ENCODE measurements at places on chromosomes 5 and 9. TPM values are rescaled to one million over a fixed set of nuclear protein-coding genes. Genes with fewer than 3 reads are reported as not detected.

DNA sequence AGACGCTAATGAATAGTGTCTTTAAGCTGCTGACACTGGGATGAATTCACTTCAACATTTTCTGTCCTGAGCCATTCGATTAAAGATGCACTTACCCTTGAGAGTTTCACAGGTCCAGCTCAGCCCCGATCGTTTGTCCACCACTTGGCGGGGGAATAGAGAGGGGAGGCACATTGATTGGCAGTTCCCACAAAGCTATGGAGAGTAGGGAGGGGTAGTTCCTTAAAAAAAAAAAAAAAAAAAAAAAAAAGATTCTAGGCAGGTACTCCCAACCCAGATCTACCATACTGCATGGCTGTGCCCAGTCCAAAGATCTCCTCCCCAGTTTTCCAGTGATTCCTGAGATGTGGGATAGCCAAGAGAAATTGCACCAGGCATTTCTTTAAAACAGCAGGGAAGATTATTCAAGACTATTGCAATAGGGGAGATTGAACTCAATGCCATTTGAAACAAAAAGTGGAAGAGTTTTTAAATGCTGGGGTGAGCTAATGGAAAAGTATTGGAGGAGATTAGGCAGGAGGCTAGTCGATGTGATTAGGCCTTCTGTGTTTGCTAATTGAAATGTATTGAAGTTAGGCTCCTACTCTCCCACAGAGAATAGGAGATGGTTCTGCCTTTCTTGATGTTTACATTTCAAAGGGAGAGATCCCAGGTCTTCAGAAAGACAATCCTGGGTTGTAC, 2217.4 kb upstream of the WWC1 start:
- no peak for DNase-seq
- no peaks in the 10 kb centered on the region for H3K4me1 ChIP-seq
- H3K36me3 ChIP-seq, result no peaks in the 10 kb centered on the region
- no peak overlapping the region for H3K27ac ChIP-seq

- peaks cover 37% of the 10 kb centered on the region for H3K27me3 ChIP-seq
- H3K4me1 ChIP-seq, result peaks cover 48% of the 10 kb centered on the region
- peak within 1 kb of the TSS; percentile 56 for H3K4me3 ChIP-seq
- no peaks in the 10 kb centered on the region for H3K36me3 ChIP-seq
- peak; percentile 25 for DNase-seq
These were observed at the start of gene NPR3 for GRCh38 chr5:32710550-32711361. NPR3 (plus strand) TSS chr5:32711321; CDS start chr5:32711777, 456 bp downstream.

DNA sequence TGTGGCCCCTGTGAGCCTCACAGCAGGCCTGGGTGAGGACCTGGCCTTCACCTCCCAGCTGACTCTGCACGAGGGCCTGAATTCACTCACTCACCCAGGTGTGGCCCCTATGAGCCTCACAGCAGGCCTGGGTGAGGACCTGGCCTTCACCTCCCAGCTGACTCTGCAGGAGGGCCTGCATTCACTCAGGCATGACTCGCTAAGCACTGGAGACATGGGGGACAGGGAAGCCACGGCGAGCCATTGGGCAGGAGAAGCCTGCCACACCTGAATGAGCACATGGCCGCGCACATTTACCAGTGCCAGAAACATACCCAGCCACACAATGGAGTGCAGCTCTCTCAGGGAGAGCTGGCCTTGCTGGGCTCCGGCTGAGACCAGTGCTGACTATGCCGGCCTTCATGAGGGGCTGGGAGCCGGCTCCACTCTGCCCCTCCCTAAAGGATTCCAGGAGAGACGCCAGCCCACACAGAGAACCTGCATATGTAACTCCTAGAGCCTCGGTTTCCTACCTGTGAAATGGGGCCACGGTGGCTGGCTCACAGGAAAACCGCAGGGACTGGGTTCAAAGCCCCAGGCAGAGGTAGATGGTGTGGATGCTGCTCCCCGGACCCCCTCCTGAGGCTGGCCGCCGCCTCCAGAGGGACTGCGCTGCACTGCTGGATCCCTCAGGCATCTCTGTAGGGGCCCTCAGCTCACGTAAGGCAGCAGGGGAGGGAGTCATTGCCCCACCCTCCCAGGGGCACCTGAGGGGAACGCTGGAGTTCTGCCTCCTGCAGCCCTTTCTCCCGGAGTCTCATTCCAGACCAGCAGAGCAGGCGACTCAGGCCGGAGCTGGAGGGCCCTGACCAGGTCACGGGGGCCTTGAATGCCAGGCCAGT, 7.2 kb downstream of the ADAMTS2 start:
- no peak overlapping the region for H3K4me3 ChIP-seq
- no peaks in the 10 kb centered on the region for H3K36me3 ChIP-seq
- peaks cover under 1% of the 10 kb centered on the region for H3K27me3 ChIP-seq
- H3K27ac ChIP-seq, result no peak overlapping the region

DNA sequence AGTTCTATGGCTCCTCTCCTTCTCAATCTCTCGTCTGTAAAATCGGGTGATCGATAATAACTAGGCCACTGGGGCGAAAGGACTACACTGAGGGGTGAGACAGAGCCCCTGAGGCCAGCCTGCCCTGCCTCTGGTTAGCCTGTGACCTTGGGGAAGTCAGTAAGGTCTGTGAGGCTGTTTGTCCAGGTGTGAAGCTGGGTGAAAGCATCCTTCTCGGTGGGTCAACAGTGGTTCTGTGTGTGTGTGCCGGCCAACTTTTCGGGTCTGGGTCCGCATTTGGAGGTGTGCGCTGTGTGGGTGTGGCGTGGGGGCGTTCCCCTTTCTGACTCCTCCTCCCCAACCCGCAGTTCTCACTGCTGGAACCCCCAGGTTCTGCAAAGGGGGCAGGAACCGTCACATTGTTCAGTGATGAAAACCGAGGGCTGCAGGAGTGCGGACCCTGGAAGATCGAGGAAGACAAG, 5.0 kb upstream of the RNF44 start:
- no peaks in the 10 kb centered on the region for H3K27me3 ChIP-seq
- H3K27ac ChIP-seq, result peak overlapping the region; percentile 85
- H3K36me3 ChIP-seq, result no peaks in the 10 kb centered on the region
- peak; percentile 79 for DNase-seq
- H3K4me1 ChIP-seq, result peaks cover 36% of the 10 kb centered on the region

GRCh38 chr5:151547364-151547763, 43.8 kb downstream of the FAT2 start:
- H3K36me3 ChIP-seq, result no peaks in the 10 kb centered on the region
- no peaks in the 10 kb centered on the region for H3K4me1 ChIP-seq
- DNase-seq, result no peak

GRCh38 chr5:101966476-101966875, 329.6 kb downstream of the SLCO4C1 start:
- H3K4me3 ChIP-seq, result no peak overlapping the region
- H3K27ac ChIP-seq, result no peak overlapping the region
- no peaks in the 10 kb centered on the region for H3K4me1 ChIP-seq
- H3K36me3 ChIP-seq, result no peaks in the 10 kb centered on the region

GRCh38 chr5:54702470-54702869, 184.9 kb downstream of the SNX18 start:
- H3K4me1 ChIP-seq, result peaks cover 23% of the 10 kb centered on the region
- no peak overlapping the region for H3K4me3 ChIP-seq
- DNase-seq, result no peak
- H3K36me3 ChIP-seq, result no peaks in the 10 kb centered on the region

The SPINK13 gene
- not detected for polyA plus RNA-seq

The PJA2 gene
- 30.8 TPM for polyA plus RNA-seq

The IFNA17 gene
- not detected for polyA plus RNA-seq

The ANKDD1B gene
- polyA plus RNA-seq, result 0.06 TPM

The ADAMTS13 gene
- polyA plus RNA-seq, result 4.9 TPM

Data from B cell (primary cell).